Thyroid gland (tissue), 4 donors: ENCODE measurements at places on chromosomes 16 and 17. TPM values are rescaled to one million over a fixed set of nuclear protein-coding genes. Genes with fewer than 3 reads are reported as not detected.

DNA sequence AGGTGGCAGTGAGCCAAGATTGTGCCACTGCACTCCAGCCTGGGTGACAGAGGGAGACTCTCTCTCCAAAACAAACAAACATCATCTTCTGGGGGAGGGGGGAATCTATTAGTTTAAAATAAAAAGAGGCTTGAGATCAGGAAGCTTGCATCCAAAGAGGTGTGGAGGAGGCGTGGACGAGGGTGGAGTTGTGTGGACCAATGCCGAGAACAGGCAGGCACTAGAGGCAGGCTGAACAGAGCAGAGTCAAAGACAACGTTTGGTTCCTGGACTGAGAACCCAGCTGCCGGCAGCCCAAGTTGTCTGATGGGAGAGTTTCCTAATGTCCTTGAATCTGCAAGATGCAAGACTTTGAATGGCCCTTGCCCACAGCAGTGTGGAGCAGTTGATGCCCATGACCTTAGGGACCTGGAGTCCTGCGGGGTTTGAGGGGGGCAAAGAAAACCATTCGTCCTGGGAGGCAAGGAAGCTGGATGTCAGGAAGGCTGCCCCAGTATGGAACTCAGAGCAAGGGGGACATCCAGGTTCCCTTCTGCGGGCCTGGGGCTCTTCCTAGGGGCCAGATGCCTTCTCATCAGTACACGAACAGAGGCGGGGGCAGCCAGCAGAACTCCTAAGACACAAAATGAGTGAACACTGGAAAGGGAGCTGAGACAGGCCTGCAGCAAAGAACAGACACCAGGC lies 9.2 kb downstream of the TBC1D16 start:
- no peaks in the 10 kb centered on the region for H3K36me3 ChIP-seq
- no peaks in the 10 kb centered on the region for H3K27me3 ChIP-seq
- no peak overlapping the region for H3K4me3 ChIP-seq
- H3K4me1 ChIP-seq, result peaks cover 53% of the 10 kb centered on the region
- DNase-seq, result no peak

TIGD7 gene
- total RNA-seq, result 12.3 TPM

DNA sequence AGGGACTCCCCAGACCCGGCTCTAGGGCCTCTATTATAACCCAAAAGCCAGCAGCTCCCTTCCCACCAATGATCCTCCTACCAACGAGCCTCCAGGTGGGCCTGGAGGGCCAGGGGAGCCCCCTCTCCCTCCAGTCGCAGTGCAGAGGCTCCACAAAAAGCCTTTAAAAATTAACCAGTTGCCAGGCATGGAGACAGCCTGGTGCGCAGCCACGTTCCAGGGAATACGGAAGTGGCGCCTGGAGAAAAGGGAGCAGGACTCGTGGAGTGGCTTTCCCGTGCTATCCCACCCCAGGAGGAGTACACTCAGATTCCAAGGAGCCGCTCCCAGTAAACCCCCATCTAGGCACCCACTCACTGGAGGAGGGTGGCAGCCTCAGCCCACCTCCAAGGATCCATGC lies 112.3 kb downstream of the ZNF423 start:
- no peak overlapping the region for H3K4me3 ChIP-seq
- DNase-seq, result no peak
- peaks cover 16% of the 10 kb centered on the region for H3K4me1 ChIP-seq

DNA sequence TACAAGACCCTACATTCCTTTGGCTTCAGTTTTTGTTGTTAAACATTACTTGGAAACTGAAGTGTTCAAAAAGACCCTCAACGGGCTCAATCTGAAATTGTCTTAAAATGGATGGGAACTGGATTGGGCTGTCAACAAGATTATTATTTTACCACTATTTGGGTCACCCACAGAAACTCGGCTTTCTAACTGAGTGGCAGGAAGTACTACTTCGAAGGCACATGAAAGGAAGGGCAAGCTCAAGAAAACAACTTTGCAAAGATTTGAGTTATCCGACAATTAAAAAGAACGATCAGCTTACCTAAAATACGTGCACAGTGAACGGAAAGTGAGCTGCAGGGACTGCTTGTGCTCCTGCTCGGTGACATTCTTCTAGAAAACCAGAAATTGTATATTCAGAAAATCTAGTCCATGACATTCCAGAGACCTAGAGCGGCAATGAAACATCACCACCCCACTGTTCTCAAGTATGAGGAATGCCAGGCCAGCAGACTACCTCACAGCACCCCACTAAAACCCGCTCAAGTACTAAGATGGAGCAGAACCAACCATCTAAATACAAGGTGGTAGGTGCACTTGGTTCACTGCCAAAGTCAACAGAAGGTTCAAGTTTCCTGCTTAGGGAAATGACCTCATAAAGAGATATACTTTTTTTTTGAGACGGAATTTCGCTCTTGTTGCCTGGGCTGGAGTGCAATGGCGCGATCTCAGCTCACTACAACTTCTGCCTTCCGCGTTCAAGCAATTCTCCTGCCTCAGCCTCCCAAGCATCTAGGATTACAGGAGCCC lies 60.5 kb downstream of the ZZEF1 start:
- no peaks in the 10 kb centered on the region for H3K4me1 ChIP-seq
- no peaks in the 10 kb centered on the region for H3K27me3 ChIP-seq
- H3K36me3 ChIP-seq, result peaks cover 73% of the 10 kb centered on the region
- no peak overlapping the region for H3K4me3 ChIP-seq

- peak within 1 kb of the TSS; percentile 94 for H3K4me3 ChIP-seq
- H3K36me3 ChIP-seq, result peaks cover 16% of the 10 kb centered on the region
- peaks cover 18% of the 10 kb centered on the region for H3K4me1 ChIP-seq
- peak; percentile 100 for DNase-seq
- H3K27me3 ChIP-seq, result no peaks in the 10 kb centered on the region
- H3K27ac ChIP-seq, result peak within 1 kb of the TSS; percentile 92
Observed at GRCh38 chr17:47649153-47649971, at the start of gene KPNB1. TSS of gene KPNB1 (plus strand) at chr17:47649919. CDS start at chr17:47650245, 326 bp downstream.

DNA sequence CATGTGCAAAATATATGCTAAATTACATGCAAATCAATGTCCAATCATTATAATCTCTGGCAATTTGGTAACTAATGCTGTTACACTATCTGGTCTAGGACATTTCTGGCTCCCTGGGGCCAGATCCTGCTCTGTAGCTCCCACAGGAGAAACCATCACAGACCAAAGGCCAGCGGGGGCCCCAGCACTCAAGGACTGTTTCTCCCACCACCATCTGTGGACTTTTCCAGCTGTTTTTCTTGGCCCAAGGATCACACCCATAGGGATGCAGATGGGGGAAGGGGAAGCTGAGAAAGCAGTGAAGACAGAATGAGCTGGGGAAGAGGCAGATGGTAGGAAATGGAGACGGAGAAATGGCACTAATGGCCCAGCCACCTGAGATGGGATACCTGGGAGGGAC lies at the start of gene HIGD1B:
Gene HIGD1B, plus strand, starts transcription at position 298 of the 400 bp plus-strand sequence. CDS start 270 bp downstream, outside the sequence.
- DNase-seq, result no peak
- no peak within 1 kb of the TSS for H3K27ac ChIP-seq
- H3K36me3 ChIP-seq, result peaks cover 23% of the 10 kb centered on the region

- no peaks in the 10 kb centered on the region for H3K4me1 ChIP-seq
- no peak overlapping the region for H3K27ac ChIP-seq
- H3K36me3 ChIP-seq, result no peaks in the 10 kb centered on the region
- no peak overlapping the region for H3K4me3 ChIP-seq
- no peak for DNase-seq
Observed at GRCh38 chr16:50599494-50599893, 51.3 kb downstream of the NKD1 start.

CD300LG gene
- 1.9 TPM for total RNA-seq

DNA sequence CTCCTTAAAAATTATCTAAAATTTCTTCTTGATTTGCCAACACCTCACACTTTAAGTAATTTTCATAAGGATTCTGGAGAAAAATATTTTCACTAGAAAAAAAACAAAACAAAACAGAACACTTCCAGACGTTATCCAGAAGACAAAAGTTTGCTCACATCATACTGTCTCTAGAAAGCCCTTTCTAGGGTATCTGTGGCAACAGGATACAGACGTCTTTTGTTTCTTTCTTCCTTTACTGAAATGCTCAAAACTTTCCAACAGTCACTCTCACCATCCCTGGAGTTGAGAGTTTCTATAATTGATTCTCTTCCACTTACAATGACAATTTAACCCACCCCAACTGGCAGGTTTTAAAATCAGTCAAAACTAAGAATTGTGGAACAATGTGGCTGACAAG lies 2.6 kb downstream of the ZC3H7A start:
- H3K36me3 ChIP-seq, result no peaks in the 10 kb centered on the region
- no peak overlapping the region for H3K4me3 ChIP-seq
- no peak for DNase-seq
- peak overlapping the region; percentile 97 for H3K27ac ChIP-seq
- H3K4me1 ChIP-seq, result peaks cover 76% of the 10 kb centered on the region
- H3K27me3 ChIP-seq, result no peaks in the 10 kb centered on the region

DNA sequence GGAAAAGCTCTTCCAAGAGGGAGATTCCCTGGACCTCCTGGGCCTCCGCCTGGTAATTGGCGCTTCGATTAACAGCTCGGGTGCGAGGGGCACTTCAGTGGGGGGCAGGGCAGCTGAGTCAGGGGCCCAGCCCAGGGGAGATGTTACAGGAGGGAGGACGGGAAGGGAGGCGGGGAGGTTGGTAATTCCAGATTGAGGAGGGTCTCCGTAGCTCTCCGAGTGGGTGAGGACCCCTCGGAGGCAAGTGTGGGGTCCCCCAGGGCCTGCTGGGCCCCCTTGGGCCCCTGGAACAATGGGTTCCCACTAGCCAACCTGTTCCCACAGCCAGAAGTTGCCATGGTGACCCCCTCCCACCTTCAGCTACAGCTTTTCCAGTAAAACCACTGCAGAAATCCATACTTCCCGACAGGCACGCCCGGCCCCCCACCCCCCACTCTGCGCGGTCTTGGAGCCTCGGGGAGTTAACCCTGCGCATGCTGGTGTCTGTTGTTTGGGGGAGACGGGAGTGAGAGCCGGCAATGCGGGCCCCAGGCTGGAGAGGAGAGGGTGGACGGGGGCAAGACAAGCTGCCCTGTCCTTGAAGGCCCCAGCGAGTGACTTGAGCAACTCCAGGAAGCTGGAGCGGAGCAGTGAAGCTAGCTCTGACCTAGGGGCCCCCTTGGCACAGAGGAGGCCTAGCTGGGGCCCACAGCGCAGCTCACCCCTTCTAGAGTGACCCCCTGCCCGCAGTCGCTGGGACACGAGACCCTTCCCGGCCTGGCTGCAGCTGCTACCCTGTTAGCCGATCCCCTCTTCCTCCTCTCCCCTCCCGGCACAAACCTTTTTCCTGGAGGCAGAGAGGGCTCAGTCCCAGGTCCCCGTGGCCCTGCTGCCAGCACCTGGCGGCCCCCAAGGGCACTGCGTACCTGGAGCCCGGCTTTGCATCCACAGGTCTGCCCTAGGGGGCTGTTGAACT lies 37.8 kb downstream of the TMEM235 start:
- H3K27me3 ChIP-seq, result no peaks in the 10 kb centered on the region
- peaks cover 8% of the 10 kb centered on the region for H3K4me1 ChIP-seq
- H3K36me3 ChIP-seq, result no peaks in the 10 kb centered on the region
- no peak overlapping the region for H3K27ac ChIP-seq
- H3K4me3 ChIP-seq, result no peak overlapping the region

ALOXE3 gene
- not detected for total RNA-seq

DNA sequence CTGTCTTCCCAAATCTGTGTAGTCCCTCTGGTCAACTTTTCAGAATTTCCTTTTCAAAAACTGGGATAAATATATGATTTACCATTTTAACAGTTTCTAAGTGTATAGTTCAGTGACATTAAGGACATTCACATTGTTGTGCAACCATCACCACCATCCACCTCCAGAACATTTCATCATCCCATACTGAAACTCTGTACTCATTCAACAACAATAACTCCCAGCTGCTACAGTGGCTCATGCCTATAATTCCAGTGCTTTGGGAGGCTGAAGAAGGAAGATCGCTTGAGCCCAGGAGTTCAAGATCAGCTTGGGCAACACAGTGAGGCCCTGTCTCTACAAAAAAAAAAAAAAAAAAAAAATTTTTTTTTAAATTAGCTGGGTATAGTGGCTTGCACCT lies 131.0 kb downstream of the AATF start:
- H3K4me3 ChIP-seq, result no peak overlapping the region
- H3K36me3 ChIP-seq, result no peaks in the 10 kb centered on the region
- H3K27me3 ChIP-seq, result no peaks in the 10 kb centered on the region
- no peak overlapping the region for H3K27ac ChIP-seq

DNA sequence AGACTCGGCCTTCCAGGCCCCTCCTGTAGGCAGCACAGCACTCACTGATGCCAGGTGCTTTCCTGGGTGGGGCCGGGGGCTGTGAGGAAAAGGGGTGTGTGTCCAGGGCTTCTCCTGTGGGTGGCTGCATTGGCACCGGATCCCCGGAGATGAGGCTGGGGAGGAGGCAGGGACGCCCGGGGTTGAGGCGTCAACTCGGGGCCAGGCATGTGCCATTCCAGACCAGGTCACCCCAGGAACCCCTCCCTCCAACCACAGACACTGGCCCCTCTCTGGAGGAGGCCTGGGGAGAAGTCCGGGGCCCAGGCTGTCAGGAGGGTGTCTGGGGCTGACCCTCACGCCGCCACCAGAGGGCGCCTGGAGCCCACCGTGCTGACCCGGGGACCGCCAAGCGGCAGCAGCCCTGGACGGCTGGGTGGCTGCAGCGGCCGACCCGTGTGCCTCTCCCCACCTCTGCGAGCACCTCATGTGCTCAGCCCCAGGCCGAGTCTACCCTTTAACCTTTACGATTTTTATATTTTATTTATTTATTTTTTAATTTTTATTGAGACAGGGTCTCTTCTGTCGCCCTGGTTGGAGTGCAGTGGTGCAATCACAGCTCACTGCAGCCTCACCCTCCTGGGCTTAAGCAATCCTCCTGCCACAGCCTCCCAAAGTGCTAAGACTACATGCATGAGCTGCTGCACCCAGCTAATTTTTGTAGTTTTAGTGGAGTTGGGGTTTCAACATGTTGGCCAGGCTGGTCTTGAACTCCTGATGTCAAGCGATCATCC lies 3.2 kb upstream of the METRN start:
- H3K27ac ChIP-seq, result no peak overlapping the region
- peaks cover 19% of the 10 kb centered on the region for H3K4me1 ChIP-seq
- H3K27me3 ChIP-seq, result no peaks in the 10 kb centered on the region
- peak; percentile 71 for DNase-seq
- no peaks in the 10 kb centered on the region for H3K36me3 ChIP-seq

PIPOX gene
- not detected for total RNA-seq

DNA sequence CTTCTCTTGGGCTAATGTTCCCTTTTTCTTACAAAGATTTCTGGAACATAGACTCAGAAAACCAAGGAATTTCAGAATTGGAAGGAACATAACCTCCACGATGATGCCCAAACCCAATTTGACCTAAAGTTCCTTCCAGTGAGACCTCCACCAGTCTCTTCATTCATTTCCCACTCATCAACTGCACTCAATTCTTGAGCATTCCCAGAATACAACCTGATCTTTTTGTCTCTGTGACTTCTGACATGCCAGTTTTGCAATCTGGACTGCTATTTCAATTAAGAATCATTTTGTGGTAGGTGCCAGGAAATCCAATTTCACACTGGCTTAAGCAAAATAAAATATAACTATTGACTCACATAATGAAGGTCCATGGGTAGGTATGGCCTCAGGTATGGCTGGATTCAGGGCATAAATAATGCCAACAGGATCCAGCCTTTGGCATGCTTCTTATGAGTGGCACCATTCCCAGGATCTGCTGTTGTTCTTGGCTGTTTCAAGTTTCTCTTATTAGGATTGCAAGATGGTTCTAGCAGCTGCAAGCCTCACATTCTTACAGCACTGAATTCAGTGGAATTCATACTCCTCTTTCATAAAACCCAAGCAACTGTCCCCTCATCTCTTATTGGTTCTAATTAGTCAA lies 184.3 kb downstream of the HS3ST4 start:
- H3K27me3 ChIP-seq, result no peaks in the 10 kb centered on the region
- DNase-seq, result no peak
- no peaks in the 10 kb centered on the region for H3K36me3 ChIP-seq
- H3K27ac ChIP-seq, result no peak overlapping the region
